Foreskin melanocyte (primary cell): ENCODE measurements at places on chromosomes 7 and 10.

GRCh38 chr10:98141484-98142073 is 7.1 kb downstream of the R3HCC1L start:
- DNase-seq = no peak

GRCh38 chr7:66379542-66380160 is 174.5 kb downstream of the TPST1 start:
- DNase-seq = peak; percentile 11

DNA sequence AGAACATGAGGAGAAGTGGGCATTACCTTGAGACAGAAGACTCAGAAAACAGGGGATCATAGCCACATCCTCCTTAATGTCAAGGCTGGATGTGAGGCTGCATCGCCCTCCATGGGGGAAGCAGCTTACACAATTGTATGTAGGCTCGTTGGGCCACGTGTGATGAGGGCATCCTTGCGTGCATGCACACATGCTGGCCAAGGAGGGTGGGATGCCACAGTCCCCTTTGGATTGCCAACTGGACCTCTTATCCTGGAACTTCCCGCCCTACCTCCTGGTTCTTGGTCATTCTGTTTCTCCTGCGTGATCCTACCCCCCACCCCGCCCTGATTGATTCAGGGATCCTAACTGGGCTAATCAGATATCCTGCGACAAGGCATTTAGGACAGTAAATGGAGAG is 102.0 kb downstream of the PRKAG2 start:
- DNase-seq = no peak

DNA sequence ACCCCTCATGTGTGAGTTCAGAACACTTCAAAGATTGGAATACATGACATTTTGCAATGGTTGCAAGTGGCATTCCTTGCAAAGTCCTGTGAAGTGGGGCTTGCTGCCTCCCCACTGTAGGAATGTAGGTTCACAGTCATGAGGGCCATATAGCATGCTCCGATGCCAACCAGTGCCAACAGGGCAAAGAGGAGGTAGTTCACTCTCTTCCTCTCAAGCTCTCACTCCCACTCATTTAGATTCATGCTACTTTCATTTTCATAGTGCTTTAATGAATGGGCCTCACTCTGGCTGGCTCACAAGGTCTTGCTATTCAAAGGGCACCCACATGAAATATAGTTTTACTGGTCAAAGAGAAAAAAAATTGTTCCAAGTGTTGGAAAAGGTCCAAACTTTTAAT is 169.9 kb upstream of the AOAH start:
- peak; percentile 64 for DNase-seq

GRCh38 chr7:155324012-155324917 is 26.6 kb downstream of the INSIG1 start:
- DNase-seq = no peak

GRCh38 chr7:47625861-47626715 is 44.2 kb upstream of the TNS3 start:
- DNase-seq = no peak

- no peak for DNase-seq
These were observed at the start of gene PARD3 for GRCh38 chr10:34815185-34816084. Gene PARD3 (minus strand): TSS chr10:34815296. CDS start chr10:34814995, 301 bp downstream.

DNA sequence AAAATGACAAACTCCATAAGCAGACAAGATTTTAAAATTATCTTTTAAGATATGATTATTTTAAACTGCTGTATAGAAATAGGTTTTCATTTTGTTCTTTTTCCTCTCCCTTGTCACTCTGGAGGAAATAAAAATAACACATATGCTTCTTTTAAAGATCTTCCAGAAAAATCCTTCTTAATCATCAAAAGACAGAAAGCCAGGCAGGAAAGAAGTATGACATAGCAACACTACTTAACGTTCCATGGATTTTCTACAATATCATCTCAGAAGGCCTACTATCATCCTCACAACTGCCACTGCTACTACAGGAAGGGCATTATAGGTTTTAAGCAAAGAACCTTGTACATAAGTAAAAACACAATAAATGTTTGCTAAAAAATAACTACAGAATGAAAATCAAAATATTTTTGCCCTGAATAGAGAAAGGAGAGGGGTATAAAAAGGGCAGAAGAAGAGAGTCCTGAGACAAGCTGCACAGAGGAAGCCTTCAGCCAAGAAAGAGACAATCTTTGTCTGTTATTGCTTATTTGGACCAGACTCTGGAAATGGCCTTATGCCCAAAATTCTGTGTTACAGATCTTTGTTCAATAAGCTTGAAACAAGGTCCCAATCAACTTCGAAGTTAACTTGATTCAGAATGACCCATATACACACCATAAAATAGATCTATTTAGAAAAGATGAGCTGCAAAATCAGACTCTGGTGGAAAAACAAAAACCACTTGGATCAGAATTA is 67.8 kb downstream of the ABI1 start:
- peak; percentile 52 for DNase-seq

DNA sequence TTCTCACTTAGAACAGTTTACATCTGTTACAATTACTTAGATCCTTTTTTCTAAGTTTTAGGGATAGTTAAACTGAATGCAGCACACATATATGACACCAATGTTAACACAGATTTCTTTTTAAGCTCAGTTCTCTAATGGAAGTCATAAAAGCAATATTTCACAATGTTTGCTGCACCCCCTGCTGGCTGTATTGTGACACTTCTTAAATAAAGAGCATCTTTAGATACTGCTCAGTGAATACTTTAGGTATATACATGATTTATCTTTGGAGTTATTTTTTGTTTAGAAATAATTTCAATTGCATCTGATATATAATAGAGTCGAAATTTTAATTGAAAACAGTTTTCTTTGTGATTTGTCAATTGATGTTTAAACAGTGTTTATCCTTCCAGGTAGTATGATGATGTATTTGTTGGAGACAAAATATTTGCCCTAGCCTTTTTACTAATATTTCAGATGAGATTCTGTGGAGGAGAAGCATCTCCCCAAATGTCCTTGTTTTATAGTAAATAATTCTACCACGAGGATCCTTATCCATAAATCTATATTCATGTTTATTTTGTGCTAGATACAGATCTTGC is 174.4 kb downstream of the ST7 start:
- no peak for DNase-seq

DNA sequence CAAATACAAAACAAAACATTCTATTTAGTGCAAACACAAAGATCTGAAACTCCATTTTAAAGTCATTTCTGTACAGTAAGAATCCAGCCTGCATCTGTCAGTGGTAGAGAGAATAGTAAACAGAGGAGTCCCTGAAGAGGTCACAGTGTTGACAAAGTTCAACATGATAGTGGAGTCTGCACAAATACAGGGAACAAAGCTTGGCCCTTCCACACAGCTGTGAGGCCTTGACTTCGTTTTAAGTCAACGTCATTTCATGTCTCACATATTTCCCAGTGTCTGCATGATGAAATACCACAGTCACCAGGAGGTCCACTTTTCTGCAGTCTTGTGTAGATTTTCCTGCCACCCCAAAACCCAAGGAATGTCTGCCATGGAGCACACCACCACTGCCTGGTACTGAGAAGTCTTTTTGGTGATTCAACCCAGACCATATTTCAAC is 33.0 kb downstream of the CYP26A1 start:
- DNase-seq = no peak

DNA sequence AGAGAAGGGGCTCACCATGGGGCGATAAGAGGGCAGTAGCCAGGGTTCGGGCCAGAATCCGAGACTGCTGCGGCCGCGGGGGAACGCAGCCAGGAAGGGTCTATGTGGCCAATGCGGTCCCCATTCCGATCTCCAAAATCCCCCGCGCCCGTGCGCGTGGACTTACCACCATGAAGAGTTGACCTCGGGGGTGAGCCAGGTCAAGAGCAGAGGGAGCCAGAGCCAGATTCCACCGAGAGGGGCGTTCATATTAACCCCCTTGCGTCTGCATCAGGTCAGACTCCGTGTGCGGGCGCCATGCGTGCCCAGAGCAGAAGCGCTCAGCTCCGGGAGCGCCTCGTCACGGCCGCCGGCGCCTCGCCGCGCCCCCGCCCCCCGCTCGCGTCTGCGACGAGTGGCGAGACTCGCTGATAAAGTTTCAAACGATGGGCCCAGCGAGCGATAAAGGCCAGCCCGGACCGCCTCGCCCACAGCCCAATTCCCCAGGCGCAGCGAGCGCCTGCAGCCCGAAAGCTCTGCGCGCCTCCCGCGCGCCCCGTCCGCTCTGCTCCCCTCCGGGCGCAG is at the start of gene WNT2:
Gene WNT2 (minus strand): TSS at position 318 of the 564 bp plus-strand sequence. CDS start 69 bp downstream, at position 249.
- DNase-seq = peak; percentile 10

- no peak for DNase-seq
These were observed 1.3 kb downstream of the NOS3 start for GRCh38 chr7:150992051-150992640.

DNA sequence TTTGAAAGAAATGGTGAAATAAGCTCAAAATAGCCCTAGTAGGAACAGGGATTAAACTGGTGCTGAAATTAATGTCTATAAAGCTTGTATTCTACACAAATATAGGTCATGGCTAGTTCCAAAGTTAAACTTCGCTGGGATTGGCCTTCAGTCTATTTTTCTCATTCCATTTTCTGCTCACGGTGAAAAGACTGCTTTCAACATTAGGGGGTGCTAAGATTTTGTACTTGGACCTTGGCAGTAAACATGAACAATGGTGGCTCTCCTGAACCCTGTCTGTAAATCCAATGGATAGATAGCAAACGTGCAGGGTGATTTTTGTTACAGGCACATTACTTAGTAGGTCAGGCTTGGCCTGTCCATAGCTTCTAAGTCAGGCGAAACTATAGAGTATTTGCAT is 36.0 kb upstream of the RSU1 start:
- peak; percentile 52 for DNase-seq

GRCh38 chr10:113126229-113127201 is 176.5 kb downstream of the TCF7L2 start:
- DNase-seq = peak; percentile 48

- DNase-seq = no peak
These were observed 75.6 kb downstream of the CFAP46 start for GRCh38 chr10:132866601-132867381.

DNA sequence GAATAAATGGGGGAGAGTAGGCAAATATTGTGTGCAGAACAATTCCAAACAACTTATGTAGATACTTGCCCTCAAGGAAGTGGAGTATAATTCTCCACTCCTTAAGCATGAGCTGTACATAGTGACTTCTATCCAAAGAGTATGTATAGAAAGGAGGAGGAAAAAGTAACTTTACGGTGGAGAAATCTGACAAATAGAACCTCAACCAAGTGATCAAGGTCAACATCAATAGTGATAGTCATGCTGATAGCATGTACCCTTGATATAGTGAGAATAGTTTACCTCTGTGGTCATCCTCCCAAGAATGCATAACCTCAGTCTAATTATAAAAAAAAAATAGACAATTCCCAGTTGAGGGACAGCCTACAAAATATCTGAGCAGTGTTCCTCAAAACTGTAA is 89.1 kb upstream of the NANOS1 start:
- DNase-seq = no peak

DNA sequence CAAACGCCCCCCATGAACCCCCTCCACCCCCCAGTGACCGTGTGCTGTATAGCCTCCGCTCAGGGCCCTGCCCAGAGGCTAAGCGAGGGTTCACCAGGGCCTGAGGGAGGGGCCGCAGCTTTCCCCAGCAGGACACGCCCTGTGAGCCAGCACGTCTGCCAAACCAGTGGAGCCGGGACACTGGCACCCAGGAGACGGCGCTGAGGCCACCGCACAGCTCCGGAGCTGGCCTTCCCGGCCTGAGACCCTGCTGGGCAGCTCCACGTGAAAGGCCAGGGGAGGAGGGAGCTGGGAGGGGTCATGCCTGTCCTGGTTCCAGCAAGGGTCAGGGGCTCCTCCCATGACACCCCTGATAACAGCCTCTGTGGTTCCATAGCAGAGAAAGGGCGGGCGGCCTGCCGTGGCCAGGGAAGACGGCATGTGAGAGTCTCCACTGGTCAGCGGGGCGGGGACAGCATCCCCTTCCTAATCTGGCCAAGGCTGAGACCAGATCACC is 278.3 kb downstream of the ELFN1 start:
- DNase-seq = no peak

GRCh38 chr10:115706488-115707076 is 566.4 kb downstream of the GFRA1 start:
- peak; percentile 38 for DNase-seq

DNA sequence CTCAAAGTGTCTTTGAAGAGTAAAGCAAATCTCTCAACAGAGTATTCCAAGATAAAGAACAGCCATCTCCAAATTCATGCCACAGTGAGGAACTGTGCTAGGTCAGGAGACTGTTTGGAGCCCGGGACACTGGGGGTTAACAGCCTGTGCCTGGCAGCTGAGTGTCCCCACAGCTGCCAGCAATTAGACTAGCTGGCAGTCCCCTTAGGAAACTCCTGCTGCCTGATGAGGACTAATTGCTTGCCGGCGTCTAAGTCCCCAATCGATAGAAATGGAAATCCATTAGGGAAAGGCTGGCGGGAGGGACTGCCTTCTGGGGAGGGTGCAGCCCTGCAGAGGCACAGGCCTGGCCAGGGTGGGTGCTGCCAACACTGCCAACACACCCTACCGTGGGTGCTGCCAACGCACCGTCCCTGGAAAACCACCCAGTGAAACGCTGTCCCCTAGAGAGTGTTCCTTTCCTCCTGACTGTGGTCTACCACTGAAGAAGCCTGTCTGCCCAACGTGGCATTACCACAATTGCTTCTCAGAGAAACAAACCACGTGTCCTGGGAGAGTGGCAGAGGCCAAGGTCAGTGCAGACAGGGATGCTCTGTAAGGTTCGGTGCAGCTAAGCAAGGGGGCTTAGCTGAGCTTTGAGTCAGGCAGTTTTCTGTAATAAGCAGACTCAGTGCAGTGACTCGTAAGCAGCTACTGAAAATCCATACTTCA is 60.8 kb downstream of the XRCC2 start:
- peak; percentile 13 for DNase-seq

GRCh38 chr7:21942955-21943354 is 2.7 kb downstream of the CDCA7L start:
- DNase-seq = peak; percentile 77

DNA sequence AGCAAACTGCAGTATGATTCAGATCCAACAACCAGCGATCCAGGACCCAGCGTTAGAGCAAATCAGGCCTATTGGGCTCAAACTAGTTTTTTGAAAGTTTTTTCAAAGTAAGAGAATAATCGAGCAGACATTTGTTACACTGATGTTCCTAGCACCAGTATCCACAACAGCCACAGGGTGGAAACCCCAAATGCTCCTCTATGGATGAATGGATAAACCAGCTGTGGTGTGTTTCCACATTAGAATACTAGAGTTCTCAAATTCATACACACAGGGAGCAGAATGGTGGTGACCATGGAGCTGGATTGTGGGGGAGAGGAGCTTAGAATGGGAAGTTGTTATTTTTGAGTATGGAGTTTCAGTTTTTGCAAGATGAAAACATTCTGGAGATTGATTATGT is 60.7 kb downstream of the PDIA4 start:
- DNase-seq = no peak

- no peak for DNase-seq
These were observed 228.1 kb upstream of the PFKP start for GRCh38 chr10:2839081-2839725.

GRCh38 chr10:119817991-119818888 is 54.4 kb downstream of the MCMBP start:
- peak; percentile 24 for DNase-seq

GRCh38 chr7:103314852-103315251 is 17.6 kb downstream of the PMPCB start:
- DNase-seq = no peak

DNA sequence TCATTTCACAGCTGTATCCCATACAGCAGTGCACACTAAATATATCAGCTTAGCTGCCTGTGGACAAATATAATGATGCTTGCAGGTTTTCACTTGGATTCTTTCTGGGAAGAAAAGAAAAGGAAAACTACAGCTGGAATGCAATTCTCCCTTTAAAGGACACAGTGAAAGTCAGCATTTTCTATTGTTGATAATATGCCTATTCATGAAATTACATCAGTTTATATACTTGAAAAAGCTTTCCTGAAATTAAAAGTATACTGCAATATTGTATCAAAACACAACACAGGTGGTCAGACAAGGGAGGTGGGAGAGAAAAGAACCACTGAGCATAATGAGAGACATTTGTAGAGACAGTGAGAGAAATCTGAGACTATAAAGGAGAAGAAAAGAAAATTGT is 20.3 kb downstream of the THSD7A start:
- DNase-seq = no peak
